ENCODE measurements at places on chromosomes 11 and 22.
A peak's percentile ranks its signal among the peaks of the same experiment; 100 is the strongest.

- H3K27me3 ChIP-seq: no peaks in the 10 kb centered on the region
- H3K4me1 ChIP-seq: no peaks in the 10 kb centered on the region
- no peak overlapping the region for H3K27ac ChIP-seq
- no peaks in the 10 kb centered on the region for H3K36me3 ChIP-seq
These were observed 1100.9 kb downstream of the DLG2 start for GRCh38 chr11:84526250-84526649.

GRCh38 chr11:32215157-32215556 lies 124.3 kb downstream of the RCN1 start:
- peaks cover 14% of the 10 kb centered on the region for H3K4me1 ChIP-seq
- no peak for DNase-seq
- H3K27ac ChIP-seq: no peak overlapping the region

GRCh38 chr11:85590848-85591483 lies 36.2 kb downstream of the DLG2 start:
- H3K27ac ChIP-seq: no peak overlapping the region
- H3K27me3 ChIP-seq: no peaks in the 10 kb centered on the region
- DNase-seq: peak; percentile 61
- H3K4me3 ChIP-seq: no peak overlapping the region

DNA sequence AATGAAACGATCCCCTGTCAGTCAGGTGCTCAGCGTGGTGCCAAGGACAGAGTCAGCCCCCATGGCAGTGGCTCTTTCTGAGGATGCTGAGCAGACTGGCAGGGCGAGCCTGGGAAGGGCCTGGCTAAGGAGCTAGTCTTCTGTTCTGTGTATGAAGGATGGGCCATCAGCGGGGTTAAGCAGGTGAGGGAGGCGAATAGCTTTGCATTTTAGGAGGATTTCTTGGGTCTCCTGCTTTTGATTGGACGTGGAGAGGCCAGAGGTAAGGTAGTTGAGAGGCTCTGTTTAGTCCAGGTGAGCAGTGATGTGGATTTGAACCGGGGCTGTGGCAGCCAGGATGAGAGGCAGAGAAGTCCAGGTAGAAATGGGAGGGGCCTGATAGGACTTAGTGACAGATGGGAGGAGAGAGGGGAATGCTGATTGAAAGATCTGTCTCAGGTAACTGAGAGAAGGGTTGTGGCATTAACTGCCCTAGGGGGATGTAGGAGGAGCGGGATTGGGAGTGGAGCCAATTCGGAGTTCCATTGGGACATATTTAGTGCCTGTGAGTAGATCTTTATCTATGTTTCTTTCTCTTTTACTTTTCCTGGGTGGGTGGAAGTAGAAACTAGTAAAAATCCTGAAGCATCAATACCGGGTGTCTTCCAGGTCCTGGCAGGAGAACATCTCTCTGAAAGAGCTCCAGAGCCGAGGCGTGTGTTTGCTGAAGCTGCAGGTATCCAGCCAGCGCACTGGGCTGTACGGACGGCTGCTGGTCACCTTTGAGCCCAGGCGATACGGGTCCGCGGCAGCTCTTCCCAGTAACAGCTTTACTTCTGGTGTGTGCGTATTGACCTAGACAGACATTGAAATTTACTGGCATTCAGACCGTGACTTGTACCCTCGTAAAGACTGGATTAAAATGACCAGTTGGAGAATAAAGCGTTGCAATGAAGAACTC lies 2.0 kb downstream of the IGHMBP2 start:
- no peak for DNase-seq
- no peak overlapping the region for H3K27ac ChIP-seq
- peaks cover 19% of the 10 kb centered on the region for H3K36me3 ChIP-seq
- H3K27me3 ChIP-seq: no peaks in the 10 kb centered on the region
- H3K4me1 ChIP-seq: peaks cover 14% of the 10 kb centered on the region

GRCh38 chr11:112583261-112583893 lies 322.7 kb upstream of the PLET1 start:
- no peaks in the 10 kb centered on the region for H3K4me1 ChIP-seq
- H3K36me3 ChIP-seq: no peaks in the 10 kb centered on the region
- DNase-seq: no peak
- H3K27ac ChIP-seq: no peak overlapping the region
- H3K27me3 ChIP-seq: no peaks in the 10 kb centered on the region

- DNase-seq: no peak
- no peak overlapping the region for H3K4me3 ChIP-seq
- no peak overlapping the region for H3K27ac ChIP-seq
- H3K4me1 ChIP-seq: no peaks in the 10 kb centered on the region
- H3K27me3 ChIP-seq: no peaks in the 10 kb centered on the region
These were observed 100.4 kb upstream of the DDI1 start for GRCh38 chr11:103936059-103936458.

- no peaks in the 10 kb centered on the region for H3K36me3 ChIP-seq
- peaks cover 6% of the 10 kb centered on the region for H3K4me1 ChIP-seq
- H3K4me3 ChIP-seq: no peak overlapping the region
- no peak for DNase-seq
These were observed 29.1 kb downstream of the MAP6 start for GRCh38 chr11:75639762-75640181.
